ENCODE measurements at places on chromosomes 6 and 20.
A peak's percentile ranks its signal among the peaks of the same experiment; 100 is the strongest.

DNA sequence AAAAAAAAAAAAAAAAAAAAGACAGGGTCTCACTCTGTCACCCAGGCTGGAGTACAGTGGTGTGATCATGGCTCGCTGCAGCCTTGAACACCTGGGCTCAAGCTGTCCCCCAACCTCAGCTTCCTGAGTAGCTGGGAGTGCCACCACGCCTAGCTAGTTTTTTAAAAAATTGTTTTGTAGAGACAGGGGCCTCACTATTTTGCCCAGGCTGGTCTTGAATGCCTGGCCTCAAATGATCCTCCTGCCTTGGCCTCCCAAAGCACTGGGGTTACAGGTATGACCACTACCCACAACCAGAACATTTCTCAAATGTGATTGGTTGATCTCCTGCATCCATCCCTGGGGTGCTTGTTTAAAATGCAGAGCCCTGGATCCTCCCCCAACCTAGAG lies 5.6 kb upstream of the RBCK1 start:
- DNase-seq, result no peak

GRCh38 chr6:132400555-132400882 lies 756 bp downstream of the MOXD1 start:
- peak; percentile 20 for DNase-seq

DNA sequence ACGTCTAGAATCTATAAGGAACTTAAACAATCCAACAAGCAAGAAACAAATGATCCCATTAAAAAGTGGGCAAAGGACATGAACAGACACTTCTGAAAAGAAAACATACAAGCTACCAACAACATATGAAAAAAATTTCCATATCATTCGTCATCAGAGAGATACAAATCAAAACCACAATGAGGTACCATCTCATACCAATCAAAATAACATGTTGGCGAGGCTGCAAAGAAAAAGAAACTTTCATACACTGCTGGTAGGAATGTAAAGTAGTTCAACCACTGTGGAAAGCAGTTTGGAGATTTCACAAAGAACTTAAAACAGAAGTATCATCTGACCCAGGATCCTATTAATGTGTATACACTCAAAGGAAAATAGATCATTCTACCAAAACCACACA lies 243.9 kb upstream of the RUNX2 start:
- no peak for DNase-seq

DNA sequence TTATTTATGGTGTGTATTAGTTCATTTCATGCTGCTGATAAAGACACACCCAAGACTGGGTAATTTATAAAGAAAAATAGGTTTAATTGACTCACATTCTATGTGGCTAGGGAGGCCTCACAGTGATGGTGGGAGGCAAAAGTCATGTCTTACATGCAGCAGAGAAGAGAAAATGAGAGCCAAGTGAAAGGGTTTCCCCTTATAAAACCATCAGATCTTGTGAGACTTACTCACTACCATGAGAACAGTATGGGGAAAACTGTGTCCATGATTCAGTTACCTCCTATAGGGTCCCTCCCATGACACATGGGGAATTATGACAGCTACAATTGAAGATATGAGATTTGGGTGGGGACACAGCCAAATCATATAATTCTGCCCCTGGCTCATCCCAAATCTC lies 150.0 kb upstream of the AHI1 start:
- no peak for DNase-seq

DNA sequence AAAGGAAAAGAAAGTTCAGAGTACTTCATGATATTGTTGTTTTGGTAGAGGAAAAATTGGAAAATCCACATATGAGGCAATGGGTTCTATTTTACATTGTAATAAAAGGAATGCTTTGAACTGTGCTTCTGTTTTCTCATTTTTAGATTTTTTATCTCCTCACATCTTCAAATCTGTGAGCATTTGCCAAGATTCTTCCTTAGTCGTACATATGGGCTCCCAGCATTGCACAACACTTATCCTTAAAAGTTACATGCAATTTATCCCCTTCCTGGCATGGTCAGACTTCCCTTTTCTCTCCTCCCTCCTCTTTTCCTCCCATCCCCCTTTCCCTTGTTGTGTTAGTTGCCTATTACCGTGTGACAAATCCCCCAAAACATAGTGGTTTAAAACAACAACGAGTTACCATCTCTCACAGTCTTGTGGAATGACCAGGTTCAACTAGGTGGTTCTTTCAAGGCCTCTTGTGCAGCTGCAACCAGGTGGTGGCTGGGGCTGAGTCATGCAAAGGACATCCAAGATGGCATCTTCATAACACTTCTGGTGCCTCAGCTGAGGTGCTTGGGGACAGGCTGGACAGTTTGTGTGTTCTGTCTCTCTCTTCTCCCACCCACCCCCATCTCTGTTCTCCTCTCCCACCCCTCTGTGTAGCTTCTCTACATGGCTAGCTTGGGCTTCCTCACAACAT lies 68.7 kb downstream of the TXNDC5 start:
- DNase-seq, result no peak

- DNase-seq, result no peak
Measured at GRCh38 chr6:126886106-126886505, 232.4 kb upstream of the RSPO3 start.

- no peak for DNase-seq
Measured at GRCh38 chr6:31357886-31358285, 907 bp upstream of the HLA-B start.

DNA sequence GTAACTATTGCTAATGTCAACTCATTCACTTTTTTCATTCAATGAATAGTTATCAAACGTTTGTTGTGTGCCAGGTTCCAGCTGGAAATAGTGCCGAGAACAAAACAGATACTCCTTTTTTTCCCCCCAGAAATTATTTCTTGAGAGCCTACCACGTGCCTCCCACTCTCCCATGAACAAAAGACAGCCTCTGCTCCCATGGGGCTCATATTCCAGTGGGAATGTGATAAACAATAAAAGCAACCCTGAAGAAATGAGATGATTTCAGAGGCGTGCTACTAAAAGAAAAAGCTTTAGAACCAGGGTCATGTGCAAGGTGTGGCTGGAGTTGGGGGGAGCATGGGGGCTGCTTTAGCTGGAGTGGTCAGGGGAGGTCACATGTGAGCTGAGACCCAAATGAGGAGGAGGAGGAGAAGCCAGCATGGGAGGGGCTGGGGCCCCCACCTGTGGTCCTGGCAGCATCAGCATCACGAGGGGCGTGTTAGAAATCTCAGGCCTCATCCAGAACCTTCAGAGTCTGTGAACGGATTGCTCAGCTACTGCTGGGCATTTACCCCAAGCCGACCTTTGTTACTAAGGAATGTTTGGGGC lies 157.4 kb downstream of the EYA2 start:
- no peak for DNase-seq

DNA sequence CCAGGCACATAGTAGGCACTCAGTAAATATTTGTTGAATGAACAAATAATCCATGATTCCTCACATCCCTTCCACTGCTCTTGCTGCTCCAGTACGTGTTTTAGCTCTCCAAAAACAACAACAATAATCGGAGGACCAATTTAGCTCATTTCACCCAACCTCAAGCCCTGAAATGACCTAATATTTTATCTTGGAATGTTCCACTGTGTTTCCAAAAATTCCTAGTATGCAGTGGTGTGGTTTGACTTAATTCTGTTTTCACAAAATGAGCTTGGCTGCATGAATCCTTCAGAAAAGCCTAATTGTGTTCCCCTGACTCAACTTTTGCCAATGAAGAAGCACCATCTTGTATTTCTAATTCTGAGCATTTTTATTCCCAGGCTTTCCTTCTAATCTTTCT lies 168.0 kb upstream of the PHACTR1 start:
- DNase-seq, result peak; percentile 4

DNA sequence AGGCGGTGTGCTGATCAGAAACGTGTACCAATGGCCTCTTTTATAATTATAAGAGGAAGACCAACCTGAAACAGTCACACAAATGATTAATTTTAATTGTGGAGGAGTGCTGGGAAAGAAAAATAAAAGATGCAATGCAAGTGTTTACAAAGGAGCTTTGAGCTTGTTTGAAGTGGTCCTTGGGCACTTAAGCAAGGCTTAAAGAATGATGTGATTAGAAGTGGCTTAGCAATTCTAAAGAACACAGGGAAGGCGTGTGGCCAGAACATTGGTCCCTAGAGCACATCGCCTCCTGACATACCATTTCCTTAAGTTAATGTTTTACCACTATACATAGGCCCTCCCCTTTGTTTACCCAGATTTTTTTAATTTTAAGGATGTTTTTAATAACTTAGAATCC lies 26.1 kb downstream of the PTPN1 start:
- DNase-seq, result no peak

- DNase-seq, result no peak
Measured at GRCh38 chr6:147194652-147195411, 9.4 kb upstream of the STXBP5 start.

DNA sequence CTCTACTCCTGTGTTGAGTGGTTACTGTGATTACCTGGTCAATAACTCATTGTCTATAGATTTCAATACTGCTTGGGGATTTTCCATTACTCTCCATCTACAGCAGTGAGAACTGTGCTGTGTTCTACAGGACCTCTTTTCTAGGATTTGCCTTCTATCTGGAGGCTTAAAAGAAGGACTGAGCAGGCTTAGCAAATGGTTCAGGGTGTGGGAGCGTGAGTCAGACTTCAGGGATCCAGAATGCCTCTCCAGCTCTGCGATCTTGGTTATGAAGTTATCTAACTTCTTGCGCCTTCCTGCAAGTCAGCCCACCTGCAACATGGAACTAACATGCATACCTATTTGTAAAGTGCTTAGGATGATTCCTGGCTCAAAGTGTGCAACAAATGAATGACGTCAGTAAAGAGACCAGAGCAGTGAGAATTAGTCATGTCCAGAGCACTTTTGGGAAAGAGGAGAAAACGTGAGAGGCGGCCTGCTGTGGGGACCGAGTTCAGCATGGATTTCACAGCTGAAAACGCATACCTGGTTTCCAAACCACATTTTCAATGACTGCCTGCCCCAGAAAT lies 610.1 kb upstream of the CDH4 start:
- DNase-seq, result no peak

- no peak for DNase-seq
Measured at GRCh38 chr6:11747021-11747420, 31.6 kb downstream of the ADTRP start.

- no peak for DNase-seq
Measured at GRCh38 chr6:161351858-161352257, 78.0 kb upstream of the AGPAT4 start.

DNA sequence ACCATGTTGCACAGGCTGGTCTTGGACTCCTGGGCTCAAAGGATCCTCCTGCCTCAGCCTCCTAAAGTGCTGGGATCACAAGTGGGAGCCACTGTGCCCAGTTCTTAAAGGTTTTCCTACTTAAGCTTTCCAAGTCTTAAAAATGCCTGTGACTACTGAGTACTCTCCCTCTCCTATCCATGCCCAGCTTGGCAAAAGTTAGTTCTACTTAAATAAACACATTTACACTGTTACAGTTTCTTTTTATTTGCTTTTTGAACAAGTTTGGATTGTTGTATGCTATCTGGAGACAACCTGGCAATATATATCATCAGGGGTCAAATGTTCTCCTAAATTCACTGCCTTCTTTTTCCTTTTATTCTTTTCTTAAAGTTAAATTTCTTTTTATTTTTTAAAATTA lies 61.0 kb upstream of the GCM1 start:
- no peak for DNase-seq

DNA sequence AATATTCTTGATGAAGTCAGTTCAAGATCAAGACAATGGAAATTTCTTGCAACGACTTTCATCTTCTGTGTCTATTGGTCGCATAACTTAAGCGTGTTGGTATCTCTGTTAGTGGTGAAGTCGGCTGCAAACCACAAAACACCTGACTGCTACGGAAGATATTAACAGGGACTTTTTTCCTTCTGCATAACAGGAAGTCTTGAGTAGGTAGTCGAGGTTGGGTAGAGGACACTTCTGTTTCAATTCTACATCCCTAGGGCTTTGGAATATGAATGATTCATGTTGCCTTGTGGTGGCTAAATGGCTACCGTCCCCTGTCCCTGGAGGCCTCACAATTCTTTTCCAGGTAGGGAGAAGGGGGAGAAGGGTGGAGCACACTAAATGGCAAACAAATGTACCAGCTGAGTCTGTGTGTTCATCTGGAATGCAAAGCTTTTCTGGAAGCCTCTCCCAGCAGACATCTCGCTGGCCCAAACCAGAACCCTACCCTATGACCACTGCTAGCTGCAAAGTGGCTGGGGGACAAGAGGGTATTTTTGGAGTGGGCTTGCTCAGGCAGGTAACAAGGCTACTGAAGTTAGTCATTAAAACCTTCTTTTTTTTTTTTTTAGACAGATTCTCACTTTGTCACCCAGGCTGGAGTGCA lies 34.6 kb upstream of the NKX2-2 start:
- DNase-seq, result no peak

DNA sequence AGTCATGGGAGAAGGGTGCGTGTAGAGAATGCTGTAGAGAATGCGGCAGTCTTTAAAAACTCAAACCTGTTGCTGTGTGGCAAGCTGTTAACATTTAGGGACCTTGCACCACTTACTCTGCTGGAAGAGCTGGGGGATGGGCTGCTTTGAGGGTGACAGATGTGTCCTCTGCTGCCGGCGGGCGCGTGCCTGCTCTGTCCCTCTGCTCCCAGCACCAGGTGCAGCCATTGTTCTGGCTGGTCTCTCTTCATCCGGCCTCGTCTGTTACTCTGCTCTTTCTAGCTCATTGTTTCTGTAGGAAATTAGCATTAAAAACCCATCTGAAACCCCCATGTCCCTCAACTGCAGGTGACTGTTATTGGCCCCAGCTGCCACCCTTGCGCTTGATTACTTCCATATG lies 78.5 kb downstream of the CBFA2T2 start:
- peak; percentile 76 for DNase-seq

DNA sequence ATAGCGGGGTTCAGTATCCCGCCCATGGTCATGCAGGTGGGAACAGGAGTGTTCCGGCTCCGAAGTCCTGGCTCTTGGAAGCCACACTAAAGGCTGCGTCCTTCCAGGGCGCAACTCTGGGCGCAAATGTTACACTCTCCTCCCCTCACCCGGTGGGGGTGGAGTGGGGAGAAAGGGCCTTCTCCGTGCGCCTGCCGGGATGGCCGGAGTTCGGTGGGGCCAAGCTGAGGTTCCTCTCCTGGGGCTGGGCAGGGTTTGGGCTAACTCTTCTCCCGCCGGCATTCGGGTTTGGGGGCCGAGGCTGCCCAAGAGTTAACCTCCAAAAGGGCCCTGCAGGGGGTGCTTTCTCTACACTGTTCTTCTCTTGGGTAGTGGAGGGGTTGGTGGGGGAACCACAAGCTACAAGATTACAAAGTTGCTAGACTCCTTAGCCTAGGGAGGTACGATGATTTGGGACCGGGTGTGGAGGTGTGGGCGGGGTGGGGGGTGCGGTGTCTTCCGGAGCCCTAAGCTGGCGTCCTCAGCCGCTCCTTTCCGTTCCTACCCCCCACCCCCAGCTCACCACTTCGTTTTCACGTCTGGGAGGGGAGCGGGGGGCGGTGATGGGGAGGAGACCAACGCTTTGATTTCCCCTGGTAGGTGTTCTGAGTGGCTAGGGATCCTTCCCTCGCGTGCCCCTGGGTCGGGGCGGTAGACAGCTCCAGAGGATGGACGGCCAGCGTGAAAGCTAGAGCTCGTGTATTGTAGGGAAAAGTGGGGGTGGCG lies 12.3 kb downstream of the NRN1 start:
- no peak for DNase-seq

- peak; percentile 2 for DNase-seq
Measured at GRCh38 chr6:127641905-127642304, 64.9 kb downstream of the C6orf58 start.
